ENCODE measurements at places on chromosomes 2 and 18. TPM values are rescaled to one million over a fixed set of nuclear protein-coding genes. Genes with fewer than 3 reads are reported as not detected.

SMYD1 gene
- total RNA-seq: 468 TPM

EVA1A gene
- total RNA-seq: 0.97 TPM

NLRC4 gene
- total RNA-seq: 1.1 TPM

TMEM37 gene
- 2.8 TPM for total RNA-seq

MPP4 gene
- total RNA-seq: not detected

STARD6 gene
- not detected for total RNA-seq

CCDC141 gene
- 136 TPM for total RNA-seq

TDRD15 gene
- total RNA-seq: not detected

LBX2 gene
- 0.16 TPM for total RNA-seq

BCL11A gene
- 31.6 TPM for total RNA-seq

CFAP65 gene
- total RNA-seq: not detected

GAL3ST2 gene
- total RNA-seq: not detected

CENPA gene
- 0.51 TPM for total RNA-seq

ID2 gene
- 25.5 TPM for total RNA-seq

GAD1 gene
- not detected for total RNA-seq

FSIP2 gene
- 0.13 TPM for total RNA-seq

CABLES1 gene
- 3.3 TPM for total RNA-seq

LRP1B gene
- 0.08 TPM for total RNA-seq

WDR12 gene
- total RNA-seq: 51.1 TPM

All from Right ventricle myocardium superior (tissue), 1 donor.